ENCODE measurements at places on chromosomes 6 and 20.

DNA sequence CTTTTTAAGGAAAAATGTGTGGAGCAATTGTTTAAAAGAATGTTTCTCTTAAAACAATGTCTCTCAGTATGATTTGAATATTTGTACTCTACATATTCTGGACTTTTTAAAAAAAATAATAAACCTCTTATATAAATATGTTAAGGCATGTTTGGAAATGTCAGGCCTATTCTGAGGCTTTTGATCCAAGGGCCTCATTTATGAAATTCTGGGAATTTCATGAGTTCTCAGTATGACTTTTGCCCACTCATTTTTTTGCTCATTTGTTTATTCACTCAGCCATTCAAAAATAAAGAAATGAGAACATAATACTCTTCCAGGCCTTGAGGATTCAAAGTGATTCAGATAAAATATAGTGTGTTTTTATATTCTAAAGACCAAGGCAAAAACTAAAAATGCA, 60.4 kb downstream of the DOK5 start:
- no peak for DNase-seq

DNA sequence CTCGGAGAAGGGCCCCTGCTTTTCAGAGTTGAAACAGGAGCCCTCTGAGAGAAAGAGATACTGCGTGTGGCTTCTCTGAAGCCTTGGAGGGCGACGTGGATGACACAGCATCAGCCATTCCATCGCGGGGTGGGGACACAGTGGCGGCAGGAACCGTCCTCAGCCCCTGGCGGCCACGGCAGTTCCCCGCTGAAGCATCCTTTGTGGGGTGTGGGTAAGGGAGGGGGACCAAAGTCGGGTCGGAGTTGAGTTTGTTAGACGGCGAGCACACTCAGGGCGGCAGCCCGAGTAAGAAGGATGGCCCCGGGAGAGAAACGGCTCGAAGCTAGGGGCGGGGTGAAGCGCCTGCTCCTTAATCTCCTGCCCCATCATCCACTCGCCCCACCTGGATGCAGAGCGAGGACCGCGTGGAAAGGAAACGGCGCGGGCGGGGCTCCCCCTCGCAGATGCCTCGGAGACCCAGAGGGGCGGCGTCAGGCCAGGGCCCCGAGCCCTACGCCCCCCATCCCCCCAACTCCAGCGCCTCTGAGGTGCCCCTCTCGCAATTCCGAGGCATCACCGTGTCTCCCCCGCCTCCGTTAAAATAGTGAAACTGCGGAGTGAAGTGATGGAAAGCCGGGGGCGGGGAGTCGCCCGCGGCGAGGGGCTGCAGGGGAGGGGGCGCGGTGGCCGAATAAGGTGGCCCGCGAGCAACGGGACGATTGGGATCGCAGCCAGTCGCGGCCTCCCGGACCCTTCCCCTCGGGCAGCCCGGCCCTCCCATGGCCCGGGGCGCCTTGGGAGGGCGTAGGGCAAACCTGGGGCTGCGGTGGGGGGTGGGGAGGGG, 796 bp upstream of the RREB1 start:
- peak; percentile 55 for DNase-seq

- peak; percentile 34 for DNase-seq
Observed at GRCh38 chr6:105981002-105981887, 104.9 kb upstream of the PRDM1 start.

- DNase-seq: no peak
Observed at GRCh38 chr6:158772851-158773371, 46.3 kb downstream of the EZR start.

Measured in stimulated activated CD4-positive, alpha-beta T cell treated with anti-CD3 and anti-CD28 coated beads, Interleukin-12 subunit alpha, Interleukin-12 subunit beta, amount 100 ng/mL, for 24 hours (primary cell).